ENCODE measurements at places on chromosomes 16 and 17.

- DNase-seq = no peak
These were observed 21.5 kb upstream of the PHB1 start for GRCh38 chr17:49436174-49436573.

DNA sequence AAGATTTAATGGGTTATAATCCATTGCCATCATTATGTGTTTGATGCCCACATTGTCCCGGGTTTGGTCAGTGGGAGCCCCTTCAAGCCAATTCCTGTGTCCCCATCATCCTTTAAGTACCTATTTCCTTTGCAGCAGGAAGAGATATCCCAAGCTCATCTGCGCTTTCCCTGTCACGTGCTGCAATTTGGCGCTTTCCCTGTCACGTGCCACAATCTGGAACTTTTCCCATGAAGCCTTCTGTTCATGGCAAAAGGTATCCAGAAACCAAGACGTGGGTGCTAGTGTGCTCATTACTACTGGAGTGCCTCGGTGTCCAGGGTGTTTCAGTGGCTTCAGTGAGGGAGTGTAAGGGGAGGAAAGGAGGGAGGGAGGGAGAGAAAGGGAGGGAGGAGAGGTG is 168.5 kb downstream of the NPIPB11 start:
- no peak for DNase-seq

- DNase-seq = no peak
These were observed 13.7 kb downstream of the DYNLL2 start for GRCh38 chr17:58096892-58097291.

- no peak for DNase-seq
These were observed 90.7 kb downstream of the AXIN2 start for GRCh38 chr17:65470783-65471182.
